Fibroblast of skin of right quadriceps (primary cell): ENCODE measurements at places on chromosomes 12 and 14.

- DNase-seq, result no peak
These were observed 21.7 kb downstream of the BORCS5 start for GRCh38 chr12:12378616-12379015.

DNA sequence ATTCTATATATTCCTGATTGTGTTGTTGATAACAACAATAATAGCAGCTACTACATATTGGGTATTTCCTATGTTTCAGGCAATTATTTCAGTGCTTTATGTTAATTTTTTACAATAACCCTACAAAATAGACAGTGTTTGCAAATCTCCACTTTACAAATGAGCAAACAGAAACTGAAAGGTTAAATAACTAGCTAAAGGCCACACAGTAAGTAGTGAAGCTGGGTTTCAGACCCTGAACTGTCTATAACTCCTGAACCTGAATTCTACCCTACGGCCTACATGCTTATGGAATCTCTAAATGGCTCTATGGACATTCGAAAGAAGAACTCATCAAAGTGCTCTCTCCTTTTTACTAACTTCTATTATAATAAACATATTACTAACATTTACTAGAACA, 19.7 kb upstream of the NUDT4 start:
- DNase-seq, result no peak

DNA sequence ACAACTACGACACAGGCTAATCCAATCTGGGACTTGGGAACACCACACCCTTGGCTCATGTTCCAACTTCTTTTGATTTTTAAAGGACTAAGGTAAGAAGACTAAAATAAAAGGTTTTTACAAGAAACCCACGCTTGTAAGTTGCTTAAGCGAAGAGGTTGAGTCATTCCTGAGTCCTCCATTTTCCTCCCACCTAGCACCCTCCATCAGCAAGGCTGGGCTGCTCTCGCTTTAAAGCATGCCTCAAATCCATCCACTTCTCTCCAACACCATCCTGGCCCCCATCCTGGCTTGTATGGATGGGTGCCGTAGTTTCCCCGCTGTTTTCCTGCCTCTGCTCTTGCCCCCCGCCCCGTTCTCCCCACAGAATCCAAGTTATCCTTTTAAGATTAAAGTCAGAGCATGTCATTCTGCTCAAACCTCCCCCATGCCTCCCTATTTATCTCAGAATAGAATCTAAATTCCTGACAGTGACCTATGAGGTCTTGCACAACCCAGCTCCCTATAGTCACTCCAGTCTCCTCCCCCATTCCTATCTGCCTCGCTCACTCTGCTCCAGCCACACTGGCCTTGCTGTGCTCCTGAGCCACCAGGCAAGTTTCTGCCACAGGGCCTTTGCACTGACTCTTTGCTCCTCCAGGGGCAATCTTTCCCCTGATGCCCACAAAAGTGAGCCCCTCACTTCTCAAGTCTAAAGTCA, 34.5 kb downstream of the SCARB1 start:
- peak; percentile 96 for DNase-seq

DNA sequence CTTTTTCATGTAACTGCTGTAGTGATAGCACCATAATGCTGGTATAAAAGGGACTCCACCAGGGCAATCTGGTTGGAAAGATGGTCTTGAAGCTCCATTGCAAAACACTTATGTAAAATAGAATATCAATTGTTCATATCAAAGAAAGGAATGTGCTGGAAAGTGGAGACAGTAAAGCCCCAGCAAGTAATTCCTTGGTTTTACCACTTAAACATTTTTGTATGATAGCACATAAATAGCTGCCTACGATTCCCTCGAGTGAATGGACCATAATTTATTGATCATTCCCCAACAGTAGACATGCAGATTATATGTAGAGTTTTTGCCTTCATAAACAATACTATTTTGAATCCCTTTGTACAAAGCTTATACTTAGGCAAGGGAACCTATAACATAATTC, 275.4 kb downstream of the PAWR start:
- peak; percentile 70 for DNase-seq

GRCh38 chr12:14846042-14846587, 2.8 kb upstream of the ART4 start:
- no peak for DNase-seq

- no peak for DNase-seq
These were observed 191.5 kb upstream of the C14orf180 start for GRCh38 chr14:104388011-104388521.

DNA sequence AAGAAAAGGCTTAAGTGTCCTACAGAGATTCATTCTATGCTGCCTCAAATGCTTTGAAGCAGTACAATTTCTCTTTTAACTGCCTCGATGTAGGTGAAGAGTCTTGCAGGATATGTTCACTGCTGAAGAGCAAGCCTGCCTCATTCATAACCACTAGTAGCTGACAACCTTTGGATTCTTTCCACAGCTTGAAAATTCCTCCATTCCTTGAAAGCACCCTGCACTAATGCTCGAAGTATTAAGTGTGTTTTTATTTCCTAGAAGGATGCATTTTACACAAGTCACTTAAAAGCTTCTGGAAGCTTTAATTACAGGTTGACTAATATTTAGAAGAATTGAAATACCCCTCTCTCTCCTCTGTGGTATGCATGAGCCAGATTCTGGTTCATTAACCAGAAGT, 429.4 kb downstream of the DIO2 start:
- peak; percentile 2 for DNase-seq
